Brain (organoid and tissue), 16 donors: ENCODE measurements at places on chromosomes 7 and 10. TPM values are rescaled to one million over a fixed set of nuclear protein-coding genes. Genes with fewer than 3 reads are reported as not detected.

Gene VWDE
- 0.93 TPM for polyA plus RNA-seq

Gene KCP
- 0.29 TPM for polyA plus RNA-seq

Gene SLC26A3
- polyA plus RNA-seq = not detected

GRCh38 chr7:97580205-97580604 lies 151.7 kb upstream of the TAC1 start:
- no peak for DNase-seq

- DNase-seq = peak; percentile 52
Measured at GRCh38 chr10:110016039-110016438, 8.3 kb downstream of the ADD3 start.

GRCh38 chr10:87740254-87740655 lies 77.8 kb downstream of the ATAD1 start:
- no peak for DNase-seq

DNA sequence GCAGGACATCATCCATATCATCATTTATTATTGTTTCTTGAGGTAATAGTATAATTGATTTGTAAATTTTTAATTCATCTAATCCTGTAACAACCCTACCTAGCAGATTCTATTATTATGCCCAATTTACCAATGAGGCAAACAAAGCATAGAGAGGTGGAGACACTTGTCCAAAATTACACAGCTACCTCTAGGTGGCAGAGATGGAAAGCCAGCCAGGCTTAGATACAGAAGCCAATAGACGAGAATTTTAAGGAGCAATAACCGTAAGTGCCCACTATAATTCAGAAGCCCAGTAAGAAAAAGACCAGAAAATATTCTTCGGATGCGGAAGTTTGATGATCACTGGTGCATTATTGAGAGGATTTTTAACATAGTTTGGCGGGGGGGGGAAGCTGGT lies 54.0 kb downstream of the ANK3 start:
- DNase-seq = no peak
